NCI-H1048 (cell line): ENCODE measurements at places on chromosomes 4 and X.

DNA sequence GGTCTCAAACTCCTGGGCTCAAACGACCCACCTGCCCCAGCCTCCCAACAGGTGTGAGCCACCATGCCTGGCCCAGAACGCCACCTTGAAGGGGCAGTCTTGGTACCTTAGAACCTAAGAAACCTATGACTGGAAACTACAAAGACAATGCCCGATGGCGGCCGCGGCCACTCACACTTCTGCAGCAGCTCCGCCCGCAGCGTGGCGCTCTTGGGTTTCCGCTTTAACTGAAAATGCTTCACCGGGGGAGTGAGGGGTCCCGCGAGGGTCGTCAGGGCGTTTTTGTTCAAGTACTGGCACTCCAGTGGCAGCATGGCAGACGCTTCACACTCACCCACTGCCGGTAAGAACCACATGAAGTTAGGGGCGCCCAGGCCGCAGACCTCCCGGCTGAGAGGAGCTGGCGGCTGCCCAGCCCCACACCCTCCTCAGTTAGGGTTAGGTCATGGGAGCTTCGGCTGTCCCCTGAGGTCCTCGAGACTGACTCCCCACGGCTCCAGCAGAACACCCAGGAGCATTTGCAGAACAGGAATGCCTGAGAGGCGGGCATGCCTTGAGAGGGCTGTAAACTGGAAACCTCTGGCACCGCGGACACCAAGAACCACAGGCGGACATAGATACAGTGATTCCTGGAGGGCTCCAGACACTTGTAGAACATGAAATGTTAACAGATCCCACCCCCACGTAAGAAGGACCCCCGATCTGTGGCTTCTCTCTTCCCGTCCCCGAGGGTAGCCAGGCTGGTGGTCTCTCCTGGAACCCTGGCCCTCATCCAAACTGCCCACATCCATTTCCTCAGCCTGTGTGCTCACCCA lies 19.0 kb downstream of the NELFA start:
- DNase-seq, result no peak

DNA sequence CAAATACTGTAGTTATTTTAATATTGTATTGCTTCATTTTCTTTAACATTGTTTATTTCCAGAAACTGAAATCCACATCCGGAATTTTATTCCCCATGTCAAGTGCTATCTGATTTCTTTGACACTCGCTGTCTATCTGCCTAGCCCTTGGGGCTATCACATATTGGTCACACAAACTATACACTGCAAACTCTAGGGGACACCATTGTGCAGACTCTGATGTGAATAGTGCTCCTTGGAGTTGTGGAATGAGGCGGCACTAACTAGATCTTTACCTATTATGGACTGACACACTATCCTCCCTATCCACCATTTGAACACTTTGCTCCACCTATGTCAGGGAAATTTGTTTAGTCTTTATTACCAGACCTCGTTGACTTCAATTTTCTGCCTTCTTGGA lies 534.5 kb downstream of the GLUD2 start:
- DNase-seq, result no peak

GRCh38 chr4:165138843-165139242 lies 26.2 kb upstream of the TMEM192 start:
- no peak for DNase-seq

DNA sequence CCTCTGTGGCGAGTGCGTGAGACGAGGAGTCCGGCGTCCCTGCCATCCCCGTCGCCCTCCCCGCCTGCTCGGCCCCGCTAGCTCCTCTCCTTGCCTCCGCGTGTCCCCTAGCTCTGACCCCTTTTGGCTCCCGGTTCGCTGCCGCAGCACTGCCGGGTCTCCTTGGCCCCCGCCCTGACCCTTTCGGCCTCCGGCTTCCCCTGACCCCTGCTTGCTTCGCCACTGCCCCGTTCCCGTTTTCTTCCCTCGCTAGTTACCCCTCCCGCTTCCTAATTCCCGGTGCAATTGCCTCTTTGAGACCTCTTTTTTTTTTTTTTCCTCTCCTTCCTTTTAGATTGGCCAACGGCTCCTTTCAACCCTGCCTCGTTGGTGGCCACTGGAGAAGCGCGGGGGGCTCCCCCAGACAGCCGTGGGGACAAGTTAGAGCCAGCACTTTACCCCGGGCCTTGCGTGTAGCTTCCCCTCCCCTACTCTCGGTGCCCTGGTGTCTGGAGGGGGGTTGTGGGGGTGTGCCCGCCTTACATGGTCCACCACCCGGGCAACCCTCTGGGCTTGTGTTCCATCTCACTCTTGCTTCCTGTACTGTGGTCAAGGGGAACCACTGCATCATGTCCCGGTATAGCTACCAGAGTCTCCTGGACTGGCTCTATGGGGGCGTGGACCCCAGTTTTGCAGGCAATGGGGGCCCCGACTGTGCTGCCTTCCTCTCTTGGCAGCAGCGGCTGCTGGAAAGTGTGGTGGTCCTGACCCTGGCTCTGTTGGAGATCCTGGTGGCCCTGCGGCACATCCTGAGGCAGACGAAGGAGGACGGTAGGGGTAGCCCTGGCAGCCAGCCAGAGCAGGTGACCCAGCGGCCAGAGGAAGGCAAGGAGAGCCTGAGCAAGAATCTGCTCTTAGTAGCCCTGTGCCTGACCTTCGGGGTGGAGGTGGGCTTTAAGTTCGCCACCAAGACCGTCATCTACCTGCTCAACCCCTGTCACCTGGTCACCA lies 548 bp downstream of the TMEM164 start:
- DNase-seq, result no peak

GRCh38 chr4:8738471-8738931 lies 133.1 kb downstream of the HMX1 start:
- no peak for DNase-seq

DNA sequence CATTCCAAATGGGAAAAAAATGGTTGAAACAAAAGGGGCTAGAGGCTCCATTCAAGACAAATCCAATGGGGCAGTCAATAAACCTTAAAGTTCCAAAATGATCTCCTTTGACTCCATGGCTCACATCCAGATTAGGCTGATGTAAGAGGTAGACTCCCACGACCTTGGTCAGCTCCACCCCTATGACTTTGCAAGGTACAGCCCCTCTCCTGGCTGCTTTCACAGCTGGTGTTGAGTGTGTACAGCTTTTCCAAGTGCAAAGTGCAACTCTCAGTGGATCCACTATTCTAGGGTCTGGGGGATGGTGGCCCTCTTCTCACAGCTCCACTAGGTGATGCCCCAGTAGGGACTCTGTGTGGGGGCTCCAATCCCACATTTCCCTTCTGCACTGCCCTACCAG lies 21.5 kb downstream of the SULT1B1 start:
- no peak for DNase-seq

- no peak for DNase-seq
Observed at GRCh38 chrX:120463241-120463640, 5.9 kb downstream of the LAMP2 start.
